DMS53 (cell line): ENCODE measurements at places on chromosomes 13 and 19.
A peak's percentile ranks its signal among the peaks of the same experiment; 100 is the strongest.

- DNase-seq, result no peak
Measured at GRCh38 chr19:5330307-5330720, 10.3 kb downstream of the PTPRS start.

- peak; percentile 94 for DNase-seq
Measured at GRCh38 chr19:42284066-42284501, 15.0 kb downstream of the CIC start.

DNA sequence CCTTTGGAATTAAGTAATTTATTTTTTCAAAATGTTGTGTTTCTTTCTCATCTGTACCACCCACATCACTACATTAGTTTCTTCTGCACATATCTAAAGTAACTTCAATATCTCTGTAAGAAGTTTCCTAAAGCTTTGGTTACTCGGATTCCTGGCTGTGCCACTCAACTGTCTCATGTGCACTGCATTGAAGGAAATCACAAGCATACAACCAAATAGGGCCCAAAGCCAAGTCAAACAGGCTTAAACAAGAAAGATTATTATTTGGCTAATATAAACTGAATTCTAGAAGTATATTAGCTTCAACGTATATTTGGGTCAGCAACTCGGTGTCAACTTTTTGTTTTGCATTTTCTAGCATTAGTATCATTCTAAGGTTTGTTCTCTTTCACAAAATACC lies 1647.6 kb upstream of the SPRY2 start:
- no peak for DNase-seq

GRCh38 chr13:21282065-21282464 lies 105.6 kb downstream of the MRPL57 start:
- DNase-seq, result no peak

DNA sequence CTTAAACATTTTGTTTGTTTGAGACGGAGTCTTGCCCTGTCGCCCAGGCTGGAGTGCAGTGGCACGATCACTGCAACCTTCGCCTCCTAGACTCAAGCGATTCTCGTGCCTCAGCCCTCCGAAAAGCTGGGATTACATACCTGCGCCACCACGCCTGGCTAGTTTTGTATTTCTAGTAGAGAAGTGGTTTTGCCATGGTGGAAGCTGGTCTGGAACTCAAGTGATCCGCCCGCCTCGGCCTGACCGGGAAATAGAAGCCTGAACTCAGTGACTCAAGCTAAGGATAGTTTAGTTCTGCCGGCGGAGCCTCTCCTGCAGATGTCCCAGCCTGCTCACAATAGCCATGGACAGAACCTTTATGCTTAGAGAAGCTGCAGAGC lies 53.0 kb upstream of the ZNF254 start:
- peak; percentile 62 for DNase-seq

GRCh38 chr13:96707146-96707545 lies 287.1 kb downstream of the OXGR1 start:
- no peak for DNase-seq

GRCh38 chr13:48334534-48335127 lies 31.1 kb downstream of the RB1 start:
- peak; percentile 45 for DNase-seq

DNA sequence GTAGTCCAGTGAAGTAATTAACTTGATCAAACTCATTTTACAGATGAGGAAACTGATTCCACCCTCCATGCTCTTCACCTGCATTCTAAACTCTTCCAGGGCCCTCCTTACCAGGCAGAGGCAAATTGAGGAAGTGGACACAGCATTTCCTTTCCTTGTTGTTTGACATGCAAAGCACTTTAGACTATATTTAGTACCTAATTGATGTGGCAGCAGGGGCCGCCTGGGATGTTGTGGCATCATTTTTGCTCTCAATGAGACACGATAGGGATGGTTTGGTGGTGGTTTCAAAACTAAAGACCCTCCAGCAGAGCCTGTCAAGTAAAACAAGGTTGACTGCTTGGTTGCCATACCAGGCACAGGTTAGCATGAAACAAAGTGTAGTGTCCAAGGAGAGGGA lies 7.9 kb downstream of the SIPA1L3 start:
- DNase-seq, result peak; percentile 57

DNA sequence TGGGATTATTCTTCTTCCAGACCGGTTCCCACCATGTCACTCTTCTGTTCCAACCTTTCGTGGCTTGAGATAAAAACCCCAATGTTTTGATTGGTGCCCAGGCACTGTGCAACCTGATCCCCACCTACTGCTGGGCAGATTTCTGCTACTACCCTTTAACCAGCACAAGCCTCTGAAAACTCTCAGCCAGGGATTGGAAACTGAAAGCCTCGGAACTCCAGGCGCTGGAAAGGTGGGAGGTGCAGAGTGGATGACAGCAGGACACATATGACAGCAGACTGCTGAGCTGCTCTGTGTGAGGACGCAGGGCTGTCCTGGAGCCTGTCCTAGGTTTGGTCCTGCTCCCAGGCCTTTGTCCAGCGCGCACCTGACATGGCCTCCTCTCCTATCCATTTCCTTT lies 68.5 kb upstream of the GTF3A start:
- DNase-seq, result no peak

DNA sequence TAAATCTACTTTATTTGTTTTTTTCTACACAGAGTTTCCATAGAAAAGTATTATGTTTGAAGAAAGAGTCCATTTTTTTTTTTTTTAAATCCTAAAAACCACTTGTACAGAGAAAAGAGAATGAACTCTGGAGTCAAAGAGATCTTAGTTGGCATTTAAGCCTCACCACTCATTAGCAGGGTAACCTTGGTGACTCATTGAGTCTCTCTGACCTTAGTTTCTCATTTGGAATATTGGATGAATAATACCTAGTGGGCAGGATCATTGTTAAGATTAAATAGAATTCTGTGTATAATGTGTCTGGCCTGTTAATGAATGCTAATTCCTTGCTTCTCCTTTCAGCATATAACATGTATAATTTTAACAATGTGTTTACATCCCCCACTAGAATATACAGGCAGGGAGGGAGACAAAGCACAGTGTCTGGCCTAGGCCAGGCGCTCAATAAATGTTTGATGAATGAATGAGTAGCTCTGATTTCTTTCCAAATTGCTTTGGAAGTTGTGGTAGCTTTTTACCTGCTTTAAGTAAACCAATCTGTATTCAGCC lies 48.7 kb upstream of the MYCBP2 start:
- no peak for DNase-seq

DNA sequence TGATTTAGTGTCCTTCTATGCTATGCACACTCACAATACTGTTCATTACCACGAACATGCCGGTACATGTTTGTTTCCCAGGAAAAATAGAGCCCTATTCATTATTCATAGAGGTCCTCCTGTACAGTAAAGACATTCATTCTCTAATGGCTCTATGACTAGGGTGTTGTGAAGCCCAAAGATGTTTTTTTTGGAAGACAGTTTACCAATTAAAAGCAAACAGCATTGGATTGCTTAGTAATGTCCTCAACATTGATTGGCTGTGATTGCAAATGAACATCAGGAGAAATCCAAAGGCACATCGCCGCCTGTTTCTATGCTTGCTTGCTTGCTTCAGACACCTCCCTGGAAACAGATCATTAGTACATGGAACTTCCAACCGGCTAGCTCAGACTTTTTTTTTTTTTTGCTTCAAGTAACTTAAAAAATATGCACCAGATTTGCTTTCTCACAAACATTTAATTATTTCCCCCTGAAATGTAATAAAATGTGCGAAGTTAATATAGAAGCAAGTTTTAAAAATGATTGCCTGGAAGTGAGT lies 8.8 kb upstream of the GPC6 start:
- DNase-seq, result no peak

DNA sequence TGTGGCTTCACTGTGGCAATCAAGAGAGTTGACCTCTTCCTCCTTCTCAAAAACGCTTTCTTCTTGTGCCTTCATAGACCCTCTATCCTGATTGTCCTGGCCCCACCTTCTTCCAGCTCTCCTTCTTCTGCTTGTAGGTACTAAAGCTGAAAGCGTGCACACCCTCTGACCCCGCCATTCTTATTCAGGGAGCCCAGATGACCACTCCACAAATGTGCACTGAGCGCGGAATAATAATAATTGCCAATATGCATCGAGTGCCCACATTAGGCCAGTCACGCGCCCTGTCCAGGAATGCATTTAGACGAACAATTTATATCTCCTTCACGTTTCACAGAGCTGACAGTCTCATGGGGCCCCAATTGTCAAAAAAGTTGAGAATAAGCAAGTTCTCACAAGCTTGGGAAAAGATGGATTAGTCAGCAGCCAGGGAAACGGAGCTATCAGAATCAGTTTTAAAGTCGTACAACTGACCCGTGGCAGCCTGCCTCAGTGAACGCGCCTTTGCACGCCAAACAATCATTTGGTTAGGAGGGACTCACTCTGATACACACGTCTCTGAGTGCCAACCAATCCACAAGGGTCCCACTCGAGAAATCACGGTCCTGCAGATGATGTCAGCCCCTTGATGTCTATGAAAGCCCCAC lies 36.7 kb upstream of the PEG3 start:
- DNase-seq, result no peak

GRCh38 chr13:100306434-100306999 lies 217.6 kb downstream of the PCCA start:
- no peak for DNase-seq

GRCh38 chr13:44110091-44110621 lies 230.5 kb downstream of the LACC1 start:
- no peak for DNase-seq

GRCh38 chr13:72253754-72254153 lies 386.8 kb upstream of the DACH1 start:
- DNase-seq, result peak; percentile 2

GRCh38 chr13:81487151-81487550 lies 1146.2 kb upstream of the SPRY2 start:
- DNase-seq, result peak; percentile 61

DNA sequence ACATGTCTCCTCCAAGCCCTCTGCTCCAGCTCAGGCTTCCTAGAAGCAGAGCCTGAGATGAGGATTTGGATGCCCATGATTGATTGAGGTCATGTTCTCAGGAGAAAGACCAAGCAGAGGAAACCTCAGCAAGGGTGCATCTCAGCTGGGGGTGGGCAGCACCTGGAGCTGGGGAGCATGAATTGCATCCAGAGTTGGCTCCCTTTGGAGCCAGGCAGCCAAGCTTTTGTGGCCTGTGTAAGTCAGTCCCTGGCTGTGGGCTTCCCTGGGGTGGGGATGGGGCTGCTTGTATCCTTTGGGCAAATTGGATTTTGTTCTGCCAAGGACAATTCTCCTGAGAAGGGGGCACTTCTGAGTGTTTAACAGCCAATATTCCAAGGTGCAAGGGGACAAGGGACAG lies 91.5 kb upstream of the WASF3 start:
- no peak for DNase-seq

DNA sequence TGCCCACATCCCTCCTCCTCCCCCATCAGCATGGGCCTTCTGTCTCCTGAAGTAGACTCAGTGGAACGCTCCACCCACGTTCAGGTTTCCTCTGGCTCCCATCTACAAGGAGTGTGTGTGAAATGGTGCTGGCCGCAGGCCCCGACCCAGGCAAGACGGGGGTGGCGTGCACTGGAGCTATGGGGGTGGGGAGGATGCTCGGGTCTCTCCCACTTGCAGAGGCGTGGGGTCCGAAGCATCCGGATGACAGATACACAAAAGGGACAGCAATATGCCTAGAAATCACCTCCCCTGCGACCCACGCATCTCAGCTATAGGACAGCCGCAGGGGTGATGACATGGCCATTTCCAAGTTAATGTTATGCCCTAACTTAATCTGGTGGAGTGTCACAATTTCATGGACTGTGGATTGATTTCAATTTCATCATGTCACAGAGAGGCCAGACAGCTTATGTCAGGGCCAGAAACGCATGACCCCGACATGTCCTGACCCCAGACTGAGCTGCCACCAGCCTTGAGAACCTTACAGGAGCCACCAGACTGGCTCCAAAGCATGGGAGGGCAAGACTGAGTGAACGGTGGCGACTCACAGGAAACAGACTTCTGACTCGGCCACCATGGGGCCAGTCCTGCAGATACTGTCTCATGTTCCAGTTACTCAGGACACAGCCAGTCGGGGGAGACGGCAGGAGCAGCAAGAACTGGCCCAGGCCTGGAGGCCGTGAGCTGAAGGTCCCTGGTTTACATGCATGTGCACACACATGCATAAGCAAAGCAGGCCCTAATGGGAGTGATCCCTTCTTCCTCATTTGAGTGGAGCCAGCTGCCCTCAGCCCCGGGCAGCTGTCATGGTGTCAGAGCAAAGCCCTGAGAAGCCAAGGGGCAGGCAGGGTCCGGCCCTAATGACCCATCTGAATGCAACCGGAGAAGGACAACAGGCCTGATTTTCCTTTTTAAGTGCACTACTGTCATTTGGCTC lies 82.2 kb downstream of the SLC7A1 start:
- DNase-seq, result no peak

DNA sequence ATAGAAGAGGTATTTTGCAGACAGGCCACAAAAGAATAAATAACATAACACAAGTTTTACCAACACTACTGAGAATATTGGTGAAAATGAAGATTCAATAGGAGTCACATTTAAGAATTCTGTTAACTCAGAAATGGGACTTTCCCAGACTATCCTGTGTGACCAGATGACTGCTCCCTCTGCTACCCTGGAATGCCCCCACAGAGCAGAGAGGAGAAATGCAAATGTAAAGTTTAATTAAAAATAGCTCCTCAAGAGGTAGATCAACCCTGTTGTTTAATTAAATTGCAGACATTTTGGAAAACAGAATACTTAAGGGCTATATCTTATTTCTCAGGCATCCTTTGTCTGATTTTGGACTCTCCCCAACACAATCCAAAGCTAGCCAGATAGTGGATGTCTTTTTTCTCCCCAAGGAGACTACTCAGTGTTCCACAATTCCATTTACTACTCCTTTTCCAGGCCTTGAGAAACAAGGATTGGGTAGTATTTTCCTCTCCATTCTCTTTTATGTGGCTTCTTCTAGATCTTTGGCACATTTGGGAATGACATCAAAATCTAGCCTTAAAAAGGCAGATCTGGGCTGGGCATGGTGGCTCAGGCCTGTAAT lies 104.7 kb upstream of the TSC22D1 start:
- DNase-seq, result no peak

GRCh38 chr13:76853921-76854608 lies 32.1 kb downstream of the KCTD12 start:
- no peak for DNase-seq

- no peak for DNase-seq
Measured at GRCh38 chr13:20824762-20825476, 51.2 kb upstream of the EEF1AKMT1 start.

DNA sequence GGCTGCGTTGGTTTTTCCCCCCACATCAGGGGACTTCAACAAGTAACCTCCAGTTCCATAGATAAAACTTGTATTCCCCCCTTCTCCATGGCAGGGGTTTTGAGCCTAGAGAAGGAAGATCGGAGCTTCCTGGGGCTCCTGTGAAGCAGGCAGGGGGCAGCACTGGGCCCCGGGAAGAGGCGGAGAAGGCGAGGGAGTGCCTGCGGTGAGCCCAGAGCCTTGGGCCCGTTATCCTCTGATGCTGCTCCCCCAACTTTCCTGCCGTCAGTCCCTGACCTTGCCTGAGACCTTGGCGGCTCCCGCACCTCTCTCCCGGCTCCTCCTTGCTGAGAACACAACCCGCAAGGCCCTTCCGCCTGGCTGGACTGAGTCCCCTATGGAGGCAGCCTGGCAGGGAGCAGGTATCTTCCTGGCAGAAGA lies 2.5 kb downstream of the LIPE start:
- no peak for DNase-seq

GRCh38 chr19:54523403-54523802 lies 20.8 kb downstream of the LAIR2 start:
- no peak for DNase-seq

GRCh38 chr19:43934055-43934984 lies 762 bp downstream of the ZNF45 start:
- DNase-seq, result peak; percentile 28

GRCh38 chr19:7772752-7773291 lies 9.8 kb downstream of the CLEC4M start:
- DNase-seq, result peak; percentile 9

- peak; percentile 4 for DNase-seq
Measured at GRCh38 chr13:105670179-105670990, 865.1 kb downstream of the EFNB2 start.
